Fibroblast of the conjunctiva (primary cell): ENCODE measurements at places on chromosomes 1 and 21.

DNA sequence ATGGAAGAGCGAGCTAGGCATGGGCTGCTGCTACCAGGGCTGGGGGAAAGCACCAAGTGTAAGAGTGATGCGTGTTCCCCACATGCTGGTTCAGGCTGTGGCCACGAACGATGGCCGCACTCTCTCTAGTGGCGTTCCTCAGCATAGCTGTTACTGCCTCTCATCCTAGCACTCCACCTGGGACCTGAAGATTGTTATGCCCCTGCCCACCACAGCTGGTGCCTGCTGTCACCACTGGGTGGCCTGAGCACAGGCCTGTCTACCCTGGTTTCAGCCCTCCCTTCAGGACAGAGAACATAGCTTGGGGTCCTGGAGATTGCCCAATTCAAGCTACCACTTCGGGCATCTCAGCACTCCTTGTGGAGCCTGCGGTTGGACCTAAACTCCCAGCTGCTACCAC, 80.1 kb upstream of the PDC start:
- no peak for DNase-seq

- no peak for DNase-seq
Observed at GRCh38 chr1:204331275-204331674, 28.5 kb downstream of the PLEKHA6 start.

GRCh38 chr1:223710179-223711133, 1.9 kb upstream of the CAPN2 start:
- DNase-seq: no peak

DNA sequence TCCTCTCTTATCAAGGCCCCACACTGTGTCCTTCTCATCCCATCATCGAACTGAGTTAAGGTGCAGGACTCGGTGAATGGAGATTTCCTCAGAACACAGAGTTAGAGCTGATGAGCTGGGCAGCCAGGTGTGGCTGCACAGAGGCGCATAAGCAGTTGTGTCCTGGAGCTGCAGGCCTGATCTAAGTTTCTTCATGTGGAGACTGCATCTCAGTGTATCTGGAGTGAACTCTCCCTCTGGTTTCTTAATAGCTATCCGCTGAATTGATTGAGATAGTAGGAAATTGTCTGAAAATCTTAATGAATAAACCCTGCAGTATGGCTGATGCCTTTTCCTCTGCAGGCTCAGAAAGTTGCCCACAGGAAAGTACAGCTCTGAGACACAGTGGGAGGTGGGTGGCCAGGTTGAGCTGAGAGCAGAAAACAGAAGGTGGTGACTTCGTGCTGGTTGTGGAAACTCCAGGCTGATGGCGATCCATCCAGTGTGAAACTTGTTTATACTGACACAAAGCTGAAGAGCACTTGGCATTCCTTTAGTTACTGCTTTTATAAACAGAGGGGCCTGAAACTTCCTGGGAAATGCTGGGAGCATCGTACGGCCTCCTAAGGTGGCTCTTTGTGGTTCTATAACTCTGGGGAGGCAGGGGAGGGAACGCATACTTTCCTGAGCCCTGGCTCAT, 67.4 kb upstream of the F3 start:
- DNase-seq: no peak

DNA sequence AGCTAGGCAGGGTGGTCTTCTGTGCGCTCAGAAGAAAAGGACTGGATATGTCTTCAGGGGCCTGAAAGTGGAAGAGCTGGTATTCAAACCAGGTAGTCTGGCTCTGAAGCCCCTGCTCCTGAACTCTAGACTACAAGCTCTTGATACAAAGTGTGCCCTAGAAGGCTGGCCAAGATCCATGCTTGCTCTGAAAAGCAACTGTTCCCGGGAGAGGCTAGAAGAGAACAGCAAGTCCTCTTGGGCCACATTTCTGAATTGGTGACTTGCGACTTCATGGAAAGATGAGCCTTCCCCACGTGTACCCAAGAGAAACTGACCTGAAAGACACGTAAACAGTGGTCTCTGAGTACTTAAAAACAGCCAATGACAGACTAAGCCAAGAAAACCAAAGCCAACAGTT, 123.3 kb upstream of the GRIK3 start:
- DNase-seq: no peak

GRCh38 chr1:194684636-194685035, 1498.2 kb upstream of the B3GALT2 start:
- no peak for DNase-seq
